ENCODE measurements at places on chromosomes 2 and 18.

- DNase-seq = no peak
These were observed 200.2 kb downstream of the TPGS2 start for GRCh38 chr18:36628435-36629137.

GRCh38 chr2:126635281-126635680 is 20.7 kb upstream of the GYPC start:
- no peak for DNase-seq

GRCh38 chr2:222268311-222268990 is 30.3 kb downstream of the PAX3 start:
- DNase-seq = no peak

- no peak for DNase-seq
These were observed 29.3 kb downstream of the ANKMY1 start for GRCh38 chr2:240528406-240529040.

DNA sequence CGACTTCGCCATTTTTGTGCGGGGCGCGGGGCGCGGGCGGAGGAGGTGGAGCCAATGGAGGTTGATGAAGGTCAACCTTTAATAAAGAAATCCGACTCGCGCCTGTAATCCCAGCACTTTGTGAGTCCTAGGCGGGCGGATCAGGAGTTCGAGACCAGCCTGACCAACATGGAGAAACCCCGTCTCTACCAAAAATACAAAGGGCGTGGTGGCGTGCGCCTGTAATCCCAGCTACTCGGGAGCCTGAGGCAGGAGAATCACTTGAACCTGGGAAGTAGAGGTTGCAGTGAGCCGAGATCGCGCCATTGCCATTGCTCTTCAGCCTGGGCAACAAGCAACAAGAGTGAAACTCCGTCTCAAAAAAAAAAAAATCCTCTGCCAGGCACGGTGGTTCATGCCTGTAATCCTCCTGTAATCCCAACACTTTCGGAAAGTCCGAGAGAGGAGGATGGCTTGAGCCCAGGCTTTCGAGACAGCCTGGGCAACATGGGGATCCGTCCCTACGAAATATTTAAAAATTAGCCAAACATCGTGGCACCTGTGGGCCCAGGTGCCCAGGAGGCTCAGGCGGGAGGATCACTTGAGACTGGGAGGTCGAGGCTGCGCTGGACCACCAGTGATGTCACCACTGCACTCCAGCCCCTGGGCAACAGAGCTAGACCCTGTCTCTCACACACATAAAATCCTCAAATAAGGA is 493 bp upstream of the PREB start:
- DNase-seq = no peak

- DNase-seq = no peak
These were observed 26.9 kb downstream of the CELF4 start for GRCh38 chr18:37538526-37539205.

GRCh38 chr2:203446071-203446481 is 89.0 kb downstream of the RAPH1 start:
- no peak for DNase-seq

DNA sequence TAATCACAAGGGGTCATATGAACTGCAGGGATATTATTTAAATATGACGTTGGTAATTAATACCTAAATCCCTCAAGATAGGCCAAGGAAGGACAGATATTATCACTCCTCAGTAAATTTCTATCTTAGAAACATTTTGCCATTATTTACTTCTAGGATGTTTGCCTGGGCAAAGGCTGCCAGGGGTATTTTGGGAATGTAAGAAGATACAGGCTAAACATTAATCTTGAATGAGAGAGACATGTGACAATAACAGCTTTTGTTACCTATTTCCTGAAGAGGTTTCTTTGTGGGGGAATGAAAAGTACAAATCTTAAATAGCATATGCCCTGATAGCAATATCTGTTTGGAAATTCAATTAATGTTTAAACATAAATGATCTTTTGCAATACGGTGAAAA is 756 bp upstream of the CCDC195 start:
- no peak for DNase-seq

DNA sequence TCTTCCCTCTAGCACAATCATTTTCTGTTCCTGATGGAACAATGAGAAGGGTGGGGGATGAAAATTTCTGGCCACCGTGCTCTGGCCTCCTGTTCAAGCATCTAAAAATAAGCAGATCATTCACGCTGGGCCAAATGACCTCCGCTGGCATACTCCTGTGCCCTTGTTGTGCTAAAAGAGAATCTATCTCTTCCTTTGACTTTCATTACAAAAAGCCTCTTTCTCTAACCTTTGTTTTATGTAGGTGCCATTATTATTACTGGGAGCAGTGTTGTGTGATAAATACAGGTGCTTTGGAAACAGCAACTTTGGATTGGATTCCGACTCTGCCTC is 44.6 kb upstream of the B3GNT2 start:
- DNase-seq = no peak

- DNase-seq = no peak
These were observed 176.9 kb downstream of the ALPK2 start for GRCh38 chr18:58451972-58452334.

DNA sequence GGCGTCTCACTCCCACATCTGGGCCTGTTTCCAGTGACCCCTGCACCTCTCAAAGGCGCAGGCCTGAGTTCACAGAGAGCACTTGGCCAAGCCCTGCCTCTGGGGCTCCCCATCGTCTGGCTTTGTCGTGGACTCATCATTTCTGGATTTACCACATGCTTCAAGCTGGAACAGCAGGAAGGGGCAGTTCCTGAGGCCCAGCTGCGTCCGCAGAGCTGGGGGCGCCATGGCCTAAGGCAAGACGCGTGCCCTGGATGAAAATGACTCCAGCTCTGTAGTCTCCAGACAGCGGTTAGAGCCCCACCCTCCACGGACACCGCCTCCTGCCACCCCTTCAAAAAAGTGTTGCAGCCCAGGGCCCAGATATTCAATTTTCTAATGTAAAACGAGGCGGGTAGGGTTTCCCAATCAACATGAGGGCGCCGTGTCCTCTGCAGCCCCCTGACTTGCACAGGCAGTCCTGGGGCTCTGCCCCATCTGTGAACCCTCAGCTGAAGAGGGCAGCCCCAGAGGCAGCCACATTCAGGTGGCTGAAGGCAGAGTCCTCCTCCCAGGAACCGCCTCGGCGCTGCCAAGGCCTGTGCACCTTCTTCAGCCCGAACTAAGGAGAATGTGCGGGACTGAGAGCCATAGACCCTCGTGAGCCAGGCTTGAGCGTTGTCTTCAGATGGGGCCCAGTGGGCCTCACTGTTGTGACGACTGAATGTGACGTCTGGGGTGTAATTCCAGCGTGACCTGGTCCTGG is 85.5 kb downstream of the NFATC1 start:
- DNase-seq = no peak

- no peak for DNase-seq
These were observed 48.2 kb upstream of the SLC14A2 start for GRCh38 chr18:45567123-45567522.

GRCh38 chr2:156483741-156484173 is 47.6 kb downstream of the GPD2 start:
- no peak for DNase-seq

DNA sequence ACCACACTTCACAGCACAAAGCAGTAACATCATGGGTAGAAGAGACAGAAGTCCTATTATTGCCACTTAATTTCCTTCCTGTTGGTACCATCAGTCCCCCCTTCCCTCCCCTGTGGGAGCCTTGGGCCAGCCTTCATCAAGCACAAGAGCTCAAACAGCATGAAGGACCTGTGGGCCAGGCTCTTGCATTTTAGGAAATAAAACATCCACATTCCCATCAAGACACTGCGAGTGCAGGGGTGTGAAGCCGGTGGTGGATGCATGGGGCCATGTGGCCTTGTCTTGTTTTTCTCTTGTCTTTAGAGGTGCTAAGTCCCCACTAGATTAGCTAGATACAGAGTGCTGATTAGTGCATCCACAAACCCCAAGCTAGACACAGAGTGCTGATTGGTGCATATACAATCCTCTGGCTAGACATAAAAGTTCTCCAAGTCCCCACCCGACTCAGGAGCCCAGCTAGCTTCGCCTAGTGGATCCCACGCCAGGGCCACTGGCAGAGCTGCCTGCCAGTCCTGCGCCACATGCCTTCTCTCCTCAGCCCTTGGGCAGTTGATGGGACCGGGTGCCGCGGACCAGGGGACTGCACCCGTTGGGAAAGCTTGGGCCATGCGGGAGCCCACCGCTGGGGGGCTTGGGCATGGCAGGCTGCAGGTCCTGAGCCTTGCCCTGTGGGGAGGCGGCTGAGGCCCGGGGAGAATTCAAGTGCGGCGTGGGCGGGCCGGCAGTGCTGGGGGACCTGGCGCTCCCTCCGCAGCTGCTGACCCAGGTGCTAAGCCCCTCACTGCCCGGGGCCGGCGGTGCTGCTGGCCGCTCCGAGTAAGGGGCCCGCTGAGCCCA is 14.7 kb upstream of the PXDN start:
- no peak for DNase-seq

DNA sequence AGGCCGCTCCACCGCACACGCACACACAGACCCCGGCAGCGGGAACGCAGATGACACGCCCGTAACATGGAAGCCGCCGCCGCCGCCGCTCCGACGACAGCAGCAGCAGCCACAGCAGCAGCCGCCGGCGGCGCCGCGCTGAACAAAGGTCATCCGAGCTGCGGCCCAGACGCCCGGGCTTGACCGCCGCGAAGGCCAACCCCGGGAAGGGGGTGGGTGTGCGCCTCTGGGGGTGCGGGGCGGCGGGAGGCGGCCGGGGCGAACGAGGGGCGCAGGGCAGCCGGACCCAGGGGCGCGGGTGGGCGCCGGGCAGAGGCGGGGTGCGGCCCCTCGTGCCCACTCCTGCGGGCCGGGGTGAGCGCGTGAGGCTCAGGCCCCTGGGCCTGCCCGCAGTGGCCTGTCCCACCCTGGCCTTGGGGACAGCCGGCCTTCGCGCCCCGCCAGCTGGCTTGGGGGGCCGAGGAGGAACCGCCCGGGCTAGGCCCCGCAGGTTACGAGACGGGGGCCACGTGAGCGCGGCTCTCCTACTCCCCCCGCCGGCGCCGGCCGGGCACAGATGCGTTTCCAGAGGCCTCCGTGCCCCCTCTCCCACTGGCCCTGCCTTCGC is 1.0 kb upstream of the ZNF532 start:
- peak; percentile 12 for DNase-seq

DNA sequence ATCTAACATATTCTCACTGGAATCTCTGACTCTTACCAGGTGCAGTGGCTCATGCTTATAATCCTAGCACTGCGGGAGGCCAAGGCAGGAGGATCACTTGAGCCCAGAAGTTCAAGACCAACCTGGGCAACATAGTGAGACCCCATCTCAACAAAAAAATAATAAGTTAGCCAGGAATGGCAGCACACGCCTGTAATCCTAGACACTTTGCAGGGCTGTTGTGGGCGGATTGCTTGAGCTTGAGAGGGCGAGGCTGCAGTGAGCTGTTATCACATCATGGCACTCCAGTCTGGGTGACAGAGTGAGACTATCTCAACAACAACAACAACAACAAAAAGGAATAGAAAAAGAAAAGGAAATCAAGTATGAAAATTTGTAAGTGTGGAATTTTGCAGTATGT is 306.5 kb upstream of the CYP26B1 start:
- no peak for DNase-seq

GRCh38 chr2:62194558-62195420 is 1.1 kb upstream of the B3GNT2 start:
- DNase-seq = no peak

- no peak for DNase-seq
These were observed 186.5 kb upstream of the NRP2 start for GRCh38 chr2:205495819-205496218.

DNA sequence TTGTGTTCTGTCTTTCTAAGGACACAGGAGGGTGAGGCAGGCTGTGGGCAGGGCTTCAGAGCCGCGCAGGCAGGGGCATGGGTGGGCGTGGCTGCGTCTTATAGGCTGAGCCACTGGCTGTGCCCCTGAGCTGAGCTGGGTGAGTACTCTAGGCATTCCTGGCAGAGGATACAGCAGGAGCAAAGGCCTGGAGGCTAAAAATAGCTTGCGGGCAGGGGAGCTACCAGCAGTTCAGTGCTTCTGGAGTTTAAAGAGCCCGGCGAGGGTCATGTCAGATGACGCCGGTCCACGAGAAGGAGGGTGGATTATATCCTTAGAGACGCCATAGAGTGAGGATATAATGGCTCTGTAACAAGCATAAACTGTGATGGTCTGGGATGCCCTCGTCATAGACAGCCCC is 31.5 kb upstream of the PDIA6 start:
- DNase-seq = no peak

DNA sequence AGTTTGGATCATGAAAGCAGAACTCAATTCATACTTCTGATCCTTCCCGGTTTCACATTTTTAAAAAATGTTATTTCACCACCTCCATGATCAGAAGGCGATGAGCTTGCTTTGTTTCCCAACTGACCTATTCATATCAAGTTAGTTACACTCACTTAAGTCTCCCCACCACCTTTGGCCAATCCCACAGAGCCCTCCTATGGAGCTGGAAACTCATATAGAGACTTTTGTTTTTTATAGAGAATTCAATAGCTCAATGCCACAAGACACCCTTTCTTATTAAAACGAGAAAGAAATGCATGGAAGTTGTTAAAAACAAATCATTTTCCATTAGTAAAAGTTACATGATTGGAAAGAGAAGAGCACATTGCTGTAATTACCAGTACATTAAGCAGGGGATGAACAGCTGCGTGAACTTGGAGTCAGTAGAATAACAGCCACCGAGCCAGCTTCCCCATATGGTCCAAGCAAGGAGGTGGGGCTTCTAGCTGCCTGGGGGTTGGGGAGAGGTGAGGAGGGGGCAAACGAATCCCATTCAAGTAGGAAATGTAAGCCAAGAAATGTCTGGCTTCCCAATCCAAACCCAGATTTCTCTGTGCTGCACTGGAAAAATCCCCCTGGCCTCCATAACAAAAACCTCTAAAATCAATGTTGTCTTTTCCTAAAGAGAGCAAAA is 614.5 kb downstream of the IRS1 start:
- DNase-seq = no peak

DNA sequence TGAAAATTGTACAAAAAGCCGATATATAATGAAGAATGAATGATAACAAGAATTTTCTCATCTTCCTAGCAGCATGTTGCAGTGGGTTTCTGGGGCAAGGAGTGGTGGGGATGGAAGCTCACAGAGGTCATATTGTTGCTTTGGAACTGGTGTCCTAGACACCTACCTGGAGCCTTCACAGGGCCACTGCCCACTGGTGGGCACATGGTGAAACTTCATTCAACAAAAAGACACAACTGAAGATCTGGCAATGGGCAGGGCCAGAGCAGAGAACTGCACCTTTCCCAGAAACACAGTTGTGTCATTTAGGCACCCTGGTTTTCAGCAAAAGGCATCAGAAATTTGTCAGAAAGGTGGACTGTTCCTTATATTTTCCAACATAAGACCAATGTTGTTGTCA is 115.3 kb downstream of the FHOD3 start:
- no peak for DNase-seq

DNA sequence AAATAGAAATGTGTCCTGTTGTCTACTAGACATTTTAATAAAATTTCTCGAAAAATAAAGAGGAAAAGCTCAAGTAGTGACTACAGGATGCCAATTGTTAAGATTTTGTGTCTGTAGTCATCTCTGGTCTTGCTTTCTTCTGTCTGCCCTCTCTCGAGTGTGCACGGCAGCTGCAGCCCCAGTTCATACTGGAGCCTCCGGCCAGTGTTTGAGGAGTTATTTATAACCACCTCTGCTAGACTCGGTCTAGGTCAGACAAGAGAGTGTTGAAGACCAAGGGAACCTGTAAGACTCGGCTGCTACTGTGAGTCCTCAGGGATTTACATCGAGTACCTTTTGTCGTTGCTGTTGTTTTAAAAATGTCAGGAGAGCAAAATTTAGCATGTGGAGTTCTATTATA is 810.1 kb upstream of the POU3F3 start:
- no peak for DNase-seq

GRCh38 chr2:60556576-60557485 is 3.4 kb upstream of the BCL11A start:
- DNase-seq = no peak

All from stimulated activated CD4-positive, alpha-beta T cell treated with anti-CD3 and anti-CD28 coated beads, Interleukin-4, amount 100 ng/mL, for 24 hours (primary cell).